Activated B cell treated with CpG ODN at 0.5 μM for 24 hours (primary cell): ENCODE measurements at places on chromosomes 3 and 15. TPM values are rescaled to one million over a fixed set of nuclear protein-coding genes. Genes with fewer than 3 reads are reported as not detected.

DNAH12 gene
- 0.05 and 0.22 TPM in 2 replicates for total RNA-seq

NTRK3 gene
- not detected in 2 replicates for total RNA-seq

DPPA2 gene
- total RNA-seq, result not detected in 2 replicates

CSPG4 gene
- not detected in 2 replicates for total RNA-seq

SLC6A20 gene
- total RNA-seq, result not detected in 2 replicates

EXOSC7 gene
- 42.5 and 44.0 TPM in 2 replicates for total RNA-seq

DNA sequence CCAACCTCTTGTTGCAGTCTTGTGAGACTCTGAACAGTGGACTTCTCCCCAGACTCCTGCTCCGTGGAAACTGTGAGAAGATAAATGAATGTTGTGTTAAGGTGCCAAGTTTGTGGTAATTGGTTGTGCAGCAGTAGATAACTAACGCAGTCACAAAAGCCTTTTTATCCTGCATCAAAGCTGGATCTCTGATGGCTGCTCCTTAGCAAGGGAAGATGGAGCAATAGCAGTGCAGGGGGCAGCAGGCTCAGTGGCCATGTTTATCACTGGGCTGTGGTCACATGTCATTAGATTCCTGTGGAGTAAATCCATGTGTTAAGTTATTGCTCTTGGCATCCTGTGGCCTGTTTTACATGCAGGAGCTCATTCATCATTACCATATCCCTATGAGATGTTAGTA, 13.5 kb downstream of the CMTM7 start:
- H3K4me1 ChIP-seq, result peaks cover 86% of the 10 kb centered on the region
- H3K36me3 ChIP-seq, result peaks cover 32% of the 10 kb centered on the region
- no peak overlapping the region for H3K27ac ChIP-seq
- H3K27me3 ChIP-seq, result no peaks in the 10 kb centered on the region
- DNase-seq, result no peak

- H3K4me3 ChIP-seq, result peak overlapping the region; percentile 93
- no peak for DNase-seq
- H3K36me3 ChIP-seq, result peaks cover 11% of the 10 kb centered on the region
- H3K27me3 ChIP-seq, result peaks cover 5% of the 10 kb centered on the region
- H3K27ac ChIP-seq, result peak overlapping the region; percentile 91
- H3K4me1 ChIP-seq, result peaks cover 73% of the 10 kb centered on the region
These were observed 17.9 kb upstream of the SATB1 start for GRCh38 chr3:18442756-18443664.

DNA sequence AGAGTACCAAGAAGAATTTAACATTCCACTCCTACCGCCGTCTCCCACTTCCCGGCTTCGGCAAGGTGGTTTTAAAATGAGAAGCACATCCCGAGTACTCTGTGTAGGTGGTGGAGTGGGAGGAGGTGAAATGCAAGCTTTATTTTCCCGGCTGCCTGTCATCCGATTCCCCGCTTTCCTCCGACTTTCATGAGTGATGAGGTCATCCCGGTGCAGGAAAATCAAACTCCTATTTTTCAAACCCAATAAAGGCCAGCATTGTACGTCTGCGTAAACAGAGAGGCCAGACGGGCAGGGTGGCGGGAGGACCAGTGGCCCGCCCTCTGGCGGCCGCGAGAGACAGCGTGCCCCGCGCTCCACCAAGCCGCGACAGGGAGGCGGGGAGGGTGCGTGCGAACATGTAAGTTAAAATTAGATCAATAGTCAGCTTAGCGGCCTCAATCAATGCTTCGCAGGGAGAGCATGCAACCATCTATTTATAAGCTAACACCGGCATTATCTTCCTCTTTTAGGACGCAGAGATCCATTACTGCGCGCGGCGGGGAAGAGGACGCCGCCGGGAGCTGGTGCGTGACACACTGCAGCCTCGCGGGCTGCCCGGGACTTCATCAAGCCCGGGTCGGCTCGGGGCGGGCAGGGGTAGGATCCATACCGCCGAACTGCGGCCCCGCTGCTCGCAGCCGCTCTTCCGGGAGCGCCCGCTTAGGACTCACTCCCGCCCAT, 163.3 kb downstream of the CD47 start:
- no peaks in the 10 kb centered on the region for H3K36me3 ChIP-seq
- H3K4me3 ChIP-seq, result peak overlapping the region; percentile 86
- H3K4me1 ChIP-seq, result peaks cover 22% of the 10 kb centered on the region

DNA sequence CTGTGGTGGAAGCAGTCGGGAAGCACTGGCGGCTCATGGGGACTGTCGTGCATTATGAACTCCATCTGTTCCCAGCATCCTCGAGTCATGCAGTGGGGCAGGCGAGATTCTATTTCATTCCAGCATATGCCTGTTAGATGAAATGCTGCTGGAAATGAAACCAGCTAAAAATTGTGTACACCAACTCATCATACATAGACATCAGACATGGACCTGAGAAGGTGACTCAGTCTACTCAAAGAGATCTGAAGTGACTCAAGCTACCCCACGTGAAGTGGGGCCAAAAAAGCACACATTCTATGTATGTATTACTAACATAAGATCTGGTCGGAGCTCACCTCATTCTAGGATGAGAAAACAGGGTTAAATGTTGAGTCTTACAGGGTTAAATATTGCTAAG, 47.5 kb upstream of the FAM98B start:
- peaks cover 10% of the 10 kb centered on the region for H3K27me3 ChIP-seq
- no peaks in the 10 kb centered on the region for H3K36me3 ChIP-seq
- no peak overlapping the region for H3K27ac ChIP-seq

DNA sequence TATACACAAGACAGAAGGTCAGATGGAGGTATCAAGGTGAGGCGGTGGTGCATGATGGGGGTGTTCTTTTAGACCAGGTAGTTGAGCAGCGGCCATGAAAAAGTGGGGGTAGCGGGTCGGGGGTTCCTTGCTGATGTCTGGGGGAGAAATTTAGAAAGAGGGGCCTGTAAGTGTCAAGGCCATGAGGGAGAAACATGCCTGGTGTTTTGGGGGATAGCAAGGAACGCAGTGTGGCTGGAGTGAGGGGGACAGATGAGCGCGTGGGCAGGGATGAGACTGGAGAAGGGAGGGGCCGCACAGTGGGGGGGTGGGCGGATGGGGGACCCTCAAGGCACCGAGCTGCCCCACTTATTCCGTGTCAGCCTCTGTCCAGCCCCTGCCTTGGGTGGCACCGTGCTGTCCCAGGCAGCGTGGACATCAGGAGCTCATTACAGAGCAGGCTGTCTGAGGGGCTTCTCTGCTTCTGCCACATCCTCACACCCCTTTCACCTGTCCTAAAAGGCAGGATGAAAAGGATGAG, 143.3 kb downstream of the SMAD6 start:
- H3K27ac ChIP-seq, result no peak overlapping the region
- H3K4me3 ChIP-seq, result no peak overlapping the region
- no peak for DNase-seq
- H3K27me3 ChIP-seq, result peaks cover 20% of the 10 kb centered on the region
- H3K36me3 ChIP-seq, result no peaks in the 10 kb centered on the region
- H3K4me1 ChIP-seq, result peaks cover 10% of the 10 kb centered on the region

DNA sequence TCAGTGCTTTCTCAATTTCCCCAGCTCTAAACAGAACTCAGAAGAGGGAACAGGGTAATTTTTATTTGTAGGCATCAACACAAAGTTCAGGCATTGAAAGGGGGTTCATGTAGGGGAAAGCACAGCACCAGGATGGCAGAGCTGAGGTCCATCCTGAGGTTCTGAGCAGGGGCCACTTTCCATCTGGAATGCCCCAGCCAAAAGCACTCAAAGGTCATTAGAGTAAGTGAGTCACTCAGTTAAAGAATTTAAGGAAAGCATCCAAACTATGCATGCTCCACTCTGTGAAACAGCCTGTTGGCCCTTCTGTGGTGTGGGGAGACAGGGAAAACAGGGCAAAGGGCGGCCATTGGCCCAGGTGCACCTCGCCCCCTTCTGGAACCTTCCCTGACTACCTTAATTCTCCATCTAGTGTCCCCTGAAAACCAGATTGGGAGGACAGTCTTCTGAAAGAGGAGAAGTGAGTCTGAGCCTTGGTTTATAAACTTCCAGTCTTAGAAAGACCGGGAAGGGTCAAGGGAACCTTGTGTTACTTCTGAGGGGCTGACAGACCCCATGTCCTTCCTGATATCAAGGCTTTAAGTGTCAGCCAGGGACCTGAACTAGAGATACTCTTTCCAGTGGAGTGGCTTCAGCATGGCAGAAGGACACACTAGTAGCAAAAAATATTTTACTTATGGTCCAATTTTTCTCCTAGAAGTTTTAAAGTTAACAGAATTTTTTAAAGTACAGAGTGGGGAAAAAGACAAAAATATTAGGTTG, 133.3 kb downstream of the MYLK start:
- no peak overlapping the region for H3K27ac ChIP-seq
- H3K4me3 ChIP-seq, result no peak overlapping the region
- DNase-seq, result no peak
- H3K36me3 ChIP-seq, result no peaks in the 10 kb centered on the region

DNA sequence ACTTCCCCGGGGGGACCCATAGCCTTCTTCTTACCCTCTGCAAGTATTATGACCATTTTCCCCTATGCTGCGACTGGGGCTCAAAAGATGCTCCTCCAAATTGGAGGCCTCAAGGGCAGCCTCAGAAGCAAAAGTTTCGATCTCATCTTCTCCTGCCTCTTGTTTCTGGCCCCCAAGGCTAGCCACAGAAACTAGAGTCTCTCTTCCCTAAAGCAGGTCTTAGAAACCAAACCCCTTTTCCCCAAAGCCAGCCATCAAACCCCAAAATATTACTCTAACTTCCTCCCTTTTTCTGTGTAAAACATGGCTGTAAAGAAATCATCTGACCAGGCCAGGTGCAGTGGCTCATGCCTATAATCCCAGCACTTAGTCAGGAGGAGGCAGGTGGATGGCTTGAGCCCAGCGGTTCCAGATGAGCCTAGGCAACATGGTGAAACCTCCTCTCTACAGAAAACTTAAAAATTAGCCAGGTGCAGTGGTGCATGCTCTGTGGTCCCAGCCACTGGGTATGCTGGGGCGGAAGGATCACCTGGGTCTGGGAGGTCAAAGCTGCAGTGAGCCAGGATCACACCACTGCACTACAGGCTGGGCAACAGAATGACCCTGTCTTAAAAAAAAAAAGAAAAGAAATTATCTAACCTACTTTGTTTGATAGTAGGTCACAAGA, 36.7 kb upstream of the MFGE8 start:
- no peaks in the 10 kb centered on the region for H3K4me1 ChIP-seq
- H3K27me3 ChIP-seq, result peaks cover 2% of the 10 kb centered on the region
- H3K36me3 ChIP-seq, result no peaks in the 10 kb centered on the region
- no peak overlapping the region for H3K27ac ChIP-seq
- DNase-seq, result no peak

DNA sequence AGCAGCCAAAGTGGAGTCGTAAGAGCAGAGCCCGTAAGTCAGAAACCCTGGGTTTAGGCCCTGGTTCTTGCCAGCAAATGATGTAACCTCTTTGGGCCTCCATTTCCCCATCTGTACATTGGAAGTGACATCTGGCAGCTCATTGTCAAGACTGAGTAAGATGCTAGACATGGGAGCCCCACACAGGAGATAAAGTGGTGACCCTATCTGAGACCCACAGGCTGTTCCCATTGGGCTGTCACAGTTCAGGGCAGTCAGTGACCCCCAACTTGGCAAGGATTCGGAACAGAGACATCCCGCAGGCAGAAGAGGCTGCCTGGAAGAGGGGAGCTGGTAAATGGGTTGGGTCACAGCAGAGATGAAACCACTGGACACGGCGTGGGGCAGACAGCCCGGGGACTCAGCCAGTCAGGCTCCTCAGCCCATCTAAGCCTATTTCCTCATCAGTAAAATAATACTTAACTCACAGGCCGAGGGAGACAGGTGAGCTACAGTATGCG, 1.8 kb downstream of the CLN6 start:
- H3K27ac ChIP-seq, result peak overlapping the region; percentile 42
- H3K27me3 ChIP-seq, result no peaks in the 10 kb centered on the region
- peak overlapping the region; percentile 85 for H3K4me3 ChIP-seq
- peaks cover 49% of the 10 kb centered on the region for H3K4me1 ChIP-seq

DNA sequence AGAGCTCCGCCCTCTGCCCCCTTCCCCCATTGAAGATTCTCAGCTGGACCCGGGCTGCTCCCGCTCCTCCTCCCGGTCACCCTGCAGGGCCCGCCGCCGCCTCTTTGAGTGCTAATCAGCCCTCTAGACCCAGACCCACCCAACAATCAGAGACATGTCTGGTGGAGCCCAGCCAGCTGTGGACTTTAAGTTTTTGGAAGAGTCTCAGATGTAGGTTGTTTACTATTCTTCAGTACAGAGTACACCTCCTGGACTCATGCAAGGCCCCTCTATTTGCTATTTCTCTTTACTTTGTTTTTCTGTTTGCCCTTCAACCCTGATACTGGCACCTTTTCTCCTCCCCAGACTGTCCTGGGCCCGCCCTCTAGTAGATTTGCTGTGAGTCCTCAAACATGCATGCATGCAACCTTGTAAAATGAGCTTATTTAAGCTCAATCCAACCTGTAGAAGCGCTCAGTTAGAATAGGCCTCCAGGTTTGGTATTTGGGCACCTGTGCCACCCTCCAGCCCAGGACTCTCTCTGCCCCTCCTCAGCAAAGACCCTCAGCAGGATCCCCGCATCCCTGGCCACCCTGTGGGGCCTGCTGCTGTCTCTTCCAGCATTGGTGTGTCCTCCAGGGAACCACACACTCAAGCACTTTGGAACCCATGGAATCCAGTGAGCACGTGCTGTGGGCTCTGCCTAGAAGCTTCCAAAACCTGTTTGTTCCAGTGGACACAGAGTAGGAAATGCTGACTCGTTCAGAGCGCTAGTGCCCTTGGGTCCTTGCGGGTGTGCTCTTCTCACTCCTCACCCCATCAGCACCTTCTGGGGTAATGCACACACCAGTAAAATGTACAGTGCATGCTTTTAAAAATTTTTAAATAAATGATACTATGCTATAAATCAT, 4.6 kb downstream of the PRR23E start:
- no peak overlapping the region for H3K27ac ChIP-seq
- H3K36me3 ChIP-seq, result no peaks in the 10 kb centered on the region
- no peaks in the 10 kb centered on the region for H3K27me3 ChIP-seq
- no peak for DNase-seq

DNA sequence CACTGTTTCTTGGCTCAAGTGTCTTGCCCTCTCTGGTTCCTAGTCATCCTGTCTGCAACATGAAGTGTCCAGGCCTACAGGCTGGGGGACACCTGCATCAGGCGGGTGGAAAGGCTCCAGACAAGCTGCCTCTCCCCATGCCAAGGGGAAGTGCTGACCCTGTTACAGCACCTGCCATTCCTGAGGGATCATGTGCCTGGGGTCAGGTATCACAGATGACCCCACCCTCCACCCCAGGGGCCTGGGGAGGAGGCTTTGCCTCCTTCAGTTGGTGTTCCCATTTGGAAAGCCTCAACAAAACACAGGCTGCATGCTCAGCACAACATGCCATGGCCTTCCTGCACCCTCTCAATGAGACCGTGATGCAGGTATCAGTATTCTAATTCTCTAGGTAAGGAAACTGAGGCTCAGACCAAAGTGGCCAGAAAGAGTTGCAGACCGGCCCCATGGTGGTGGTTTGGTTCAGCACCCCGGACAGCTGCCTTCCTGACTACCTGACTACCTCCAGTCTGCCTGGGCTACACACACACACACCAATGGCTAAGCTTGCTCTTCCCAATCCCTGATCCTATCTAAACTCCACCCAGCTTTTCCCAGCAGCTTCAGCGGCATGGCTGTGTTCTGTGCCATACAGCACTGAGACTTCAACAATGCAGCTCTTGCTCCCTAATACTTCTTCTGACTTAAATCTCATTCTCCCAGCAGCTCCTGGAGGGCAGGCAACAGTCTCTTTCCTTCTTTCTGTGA, 69.7 kb upstream of the LINGO1 start:
- H3K4me3 ChIP-seq, result no peak overlapping the region
- H3K27me3 ChIP-seq, result peaks cover 4% of the 10 kb centered on the region
- DNase-seq, result no peak
- H3K36me3 ChIP-seq, result no peaks in the 10 kb centered on the region

- no peaks in the 10 kb centered on the region for H3K27me3 ChIP-seq
- H3K4me1 ChIP-seq, result no peaks in the 10 kb centered on the region
- H3K27ac ChIP-seq, result no peak overlapping the region
These were observed 25.0 kb downstream of the TCAIM start for GRCh38 chr3:44363591-44363990.
